ENCODE measurements at places on chromosomes 1 and 21. TPM values are rescaled to one million over a fixed set of nuclear protein-coding genes. Genes with fewer than 3 reads are reported as not detected.

DNA sequence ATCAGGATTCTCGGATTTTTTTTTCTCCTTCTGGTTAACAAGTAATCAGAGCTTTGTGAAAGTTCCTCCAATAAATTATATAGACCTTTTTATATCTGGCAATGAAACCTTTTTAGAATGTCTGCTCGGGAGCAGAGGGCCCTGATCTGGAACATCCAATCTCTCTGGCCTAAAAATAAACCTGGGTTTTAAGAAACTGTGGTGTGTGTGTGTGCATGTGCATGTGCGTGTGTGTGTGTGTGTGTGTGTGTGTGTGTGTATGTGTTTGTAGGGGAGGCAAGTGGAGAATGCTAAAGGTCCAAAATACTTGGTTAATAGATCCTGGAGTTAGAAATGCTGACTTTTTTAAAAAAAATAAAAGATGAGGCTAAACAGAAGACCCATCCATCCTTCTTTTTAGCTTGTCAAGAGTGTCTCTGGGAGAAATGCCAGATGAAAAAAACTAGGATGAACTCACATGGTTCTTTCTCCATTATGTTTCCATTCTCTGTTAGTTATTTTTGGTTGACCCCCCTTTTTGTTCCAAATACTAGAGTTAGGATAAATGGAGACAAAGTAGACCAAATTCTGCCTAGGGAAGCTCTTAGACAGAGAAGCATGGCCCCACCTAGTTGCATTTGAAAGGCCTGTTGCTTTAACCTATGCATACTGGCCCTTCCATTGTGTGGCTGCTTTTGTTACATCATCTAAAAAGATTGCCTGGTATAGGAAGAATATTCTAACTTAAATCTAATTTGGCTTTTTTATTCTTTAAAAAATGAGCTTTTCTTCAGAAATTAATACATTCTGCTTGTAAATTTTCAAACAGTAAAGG, 175.9 kb downstream of the PAPPA2 start:
- no peak for DNase-seq

- no peak for DNase-seq
Observed at GRCh38 chr1:60573121-60573520, 499.6 kb upstream of the C1orf87 start.

DNA sequence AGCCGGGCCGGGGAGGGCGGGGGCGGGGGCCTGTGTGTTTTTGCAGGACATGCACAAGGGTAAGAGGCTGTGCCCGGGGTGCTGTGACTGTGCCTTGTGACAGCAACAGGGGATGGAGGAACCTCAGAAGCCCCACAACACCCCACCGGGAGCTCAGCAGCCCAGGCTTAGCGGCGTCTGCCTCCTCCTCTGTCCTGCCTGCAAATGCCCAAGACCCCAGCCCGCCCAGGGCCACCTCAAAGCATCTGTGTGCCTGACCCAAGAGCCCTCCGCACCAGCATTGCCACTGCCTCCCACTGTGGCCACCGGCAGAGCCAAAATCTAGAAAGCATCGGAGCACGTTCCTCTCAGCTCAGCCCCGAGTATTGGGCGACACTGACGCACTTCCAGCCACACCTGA, 2.7 kb upstream of the ACTRT2 start:
- no peak for DNase-seq

GRCh38 chr1:15089258-15089992, 64.1 kb upstream of the TMEM51 start:
- no peak for DNase-seq

DNA sequence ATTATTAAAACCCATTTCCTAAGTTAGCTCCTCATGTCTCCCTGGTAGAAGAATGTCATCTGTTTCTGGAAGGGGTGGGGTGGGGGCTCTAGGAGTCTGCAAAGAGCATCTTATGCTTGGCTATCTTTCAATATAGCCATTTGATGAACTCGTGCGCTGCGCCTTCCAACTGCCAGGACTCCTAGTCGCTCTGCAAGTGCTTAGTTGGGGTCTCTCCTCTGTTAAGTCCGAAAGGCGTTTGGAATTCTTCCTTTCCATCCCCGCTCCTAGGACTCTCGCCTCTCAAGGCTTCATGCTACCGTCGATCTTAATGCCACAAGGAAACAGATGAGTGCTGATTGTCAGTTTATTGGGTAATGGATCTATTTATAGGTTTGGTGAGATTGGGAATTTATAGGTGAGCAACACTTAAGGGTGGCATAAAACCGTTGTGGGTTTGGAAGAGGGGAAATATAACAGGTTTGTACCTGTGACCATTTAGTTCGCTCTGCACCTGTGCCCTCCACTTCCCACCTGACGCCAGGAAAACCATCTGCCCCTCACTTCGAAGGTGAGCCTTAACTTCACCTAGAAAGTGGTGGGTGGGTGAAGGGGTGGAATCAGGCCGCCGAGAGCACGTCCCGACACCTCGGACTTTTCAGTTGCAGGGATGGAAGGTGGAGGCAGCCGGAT, 1.1 kb downstream of the KCNH1 start:
- DNase-seq = no peak

DNA sequence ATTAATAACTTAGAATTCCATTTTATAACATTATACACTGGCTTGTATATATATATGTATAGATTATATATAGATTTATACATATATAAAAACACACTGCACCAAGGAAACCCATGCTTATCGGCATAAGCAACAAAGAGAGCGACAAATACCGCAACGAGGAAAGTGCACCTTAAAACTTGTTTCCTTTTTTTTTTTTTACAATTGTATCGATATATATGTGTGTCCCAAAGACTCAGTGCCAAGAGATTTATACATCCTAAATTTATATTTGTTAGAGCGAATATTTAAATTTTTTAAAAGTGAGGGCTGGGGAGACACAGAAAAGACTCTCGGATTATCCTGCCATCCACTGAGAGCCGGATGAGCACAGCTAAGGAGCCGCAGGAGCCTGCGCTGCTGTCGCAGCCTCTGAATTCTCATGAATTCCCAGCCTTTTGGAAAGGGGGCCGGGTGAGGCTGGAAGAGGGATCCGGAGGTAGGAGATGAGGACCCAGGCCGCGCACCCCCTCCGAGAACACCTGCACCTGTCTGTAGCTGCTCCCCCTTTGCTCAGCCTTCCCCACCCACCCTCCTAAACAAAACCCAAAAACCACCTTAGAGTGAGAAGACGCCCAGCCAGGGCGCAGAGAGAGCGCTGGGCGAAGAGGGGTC, 5.2 kb downstream of the DMRTA2 start:
- no peak for DNase-seq

- no peak for DNase-seq
Observed at GRCh38 chr1:234503193-234504050, 24.4 kb upstream of the TARBP1 start.

- no peak for DNase-seq
Observed at GRCh38 chr1:204448344-204448964, 36.8 kb upstream of the PPP1R15B start.

DNA sequence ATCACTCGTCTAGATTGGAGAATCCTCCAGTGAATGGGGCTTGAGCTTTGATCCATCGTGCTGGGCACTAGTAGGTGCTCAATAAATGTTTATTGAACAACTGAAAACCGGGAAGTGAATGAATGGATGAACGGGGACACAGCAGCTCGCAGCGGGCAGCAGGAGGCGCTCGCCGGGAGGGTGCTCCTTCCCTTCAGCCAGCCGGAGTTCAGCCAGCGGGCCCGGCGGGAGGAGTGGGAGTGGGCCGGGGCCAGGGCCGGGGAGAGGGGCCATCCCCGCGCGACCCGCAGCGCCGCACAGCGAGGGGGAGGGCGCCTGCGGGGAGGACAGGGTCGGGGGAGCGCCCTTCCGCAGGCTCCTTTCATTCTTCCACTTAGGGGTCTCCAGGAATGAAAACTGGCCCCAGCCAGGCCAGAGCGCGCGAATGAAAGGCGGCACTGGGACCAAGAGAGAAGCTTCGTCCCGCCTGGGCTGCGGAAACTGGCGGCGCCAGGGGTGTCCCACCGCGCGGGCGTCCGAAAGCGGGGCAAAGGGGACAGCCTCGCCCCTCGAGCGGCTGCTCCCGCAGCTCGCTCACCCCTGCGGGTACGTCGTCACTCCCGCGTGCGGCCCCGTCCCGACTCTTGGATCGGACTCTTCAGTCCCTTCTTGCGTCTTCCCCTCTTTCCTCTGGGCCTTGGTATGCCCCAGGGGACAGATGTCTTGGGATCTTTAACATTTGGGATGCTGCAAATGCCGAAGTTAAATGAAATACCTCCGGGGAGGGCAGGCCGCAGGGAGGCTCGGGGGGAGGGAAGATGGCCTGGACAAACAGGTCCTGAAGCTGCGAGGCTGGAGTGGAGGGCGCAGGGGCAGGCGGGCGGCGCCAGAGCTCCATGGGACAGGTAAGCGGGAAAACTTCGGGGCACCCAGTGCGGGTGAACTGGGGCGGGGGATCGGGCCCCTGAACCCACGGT, 3.6 kb upstream of the INAVA start:
- DNase-seq = no peak

DNA sequence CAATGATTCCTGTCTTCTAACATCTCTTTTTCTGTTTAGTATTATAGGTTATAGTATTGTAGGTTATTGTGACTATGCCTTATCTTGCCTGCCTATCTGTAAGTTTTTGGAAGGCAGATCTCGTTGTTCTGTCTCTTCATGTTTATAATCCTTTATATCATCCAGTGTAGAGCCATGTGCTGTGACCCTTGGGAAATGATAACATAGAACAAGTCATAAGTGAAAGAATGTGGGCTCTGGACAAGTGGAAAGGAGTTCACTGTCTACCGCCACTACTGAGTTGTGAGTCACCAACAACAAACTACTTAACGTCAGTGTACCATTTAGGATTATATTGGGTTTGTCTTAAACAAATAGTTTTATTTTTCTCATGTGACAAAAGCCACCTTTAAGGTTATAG, 139.3 kb downstream of the LYPLAL1 start:
- DNase-seq = no peak

DNA sequence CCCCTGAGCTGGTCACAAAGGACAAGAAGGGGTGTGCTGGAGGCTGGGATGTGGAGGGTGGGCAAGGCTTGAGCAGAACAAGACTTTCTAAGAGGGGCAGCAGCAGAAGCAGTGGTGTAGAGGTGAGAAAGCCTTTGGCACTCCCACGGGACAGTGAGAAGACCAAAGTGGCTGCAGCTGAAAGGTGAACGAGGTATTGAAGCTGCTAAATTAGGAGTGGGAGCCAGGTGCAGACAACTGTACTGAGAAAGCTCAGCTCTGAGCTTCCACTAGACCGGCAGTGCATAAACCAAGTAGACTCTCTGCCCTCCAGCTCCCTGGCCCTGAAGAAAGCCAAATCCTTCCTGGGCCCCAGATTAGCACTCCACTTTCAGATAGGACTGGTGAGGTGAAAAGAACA, 93.0 kb downstream of the VWA5B1 start:
- no peak for DNase-seq

DNA sequence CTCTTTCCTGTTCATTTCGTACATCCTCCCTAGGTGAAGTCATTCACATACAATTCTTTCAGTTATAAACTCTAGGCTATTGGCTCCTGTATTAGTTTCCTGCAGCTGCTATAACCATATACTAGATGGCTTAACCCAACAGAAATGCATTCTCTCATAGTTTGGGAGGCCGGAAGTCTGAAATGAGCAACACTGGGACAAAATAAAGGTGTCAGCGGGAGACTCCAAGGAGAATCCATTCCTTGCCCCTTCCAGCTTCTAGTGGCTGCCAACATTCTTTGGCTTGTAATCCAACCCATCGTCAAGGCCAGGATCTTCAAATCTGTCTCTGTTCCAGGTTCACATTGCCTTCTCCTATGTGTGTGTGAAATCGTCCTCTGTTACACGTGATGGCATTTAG, 71.3 kb downstream of the TOR3A start:
- no peak for DNase-seq

- no peak for DNase-seq
Observed at GRCh38 chr1:85816606-85817005, 108.4 kb upstream of the ZNHIT6 start.

DNA sequence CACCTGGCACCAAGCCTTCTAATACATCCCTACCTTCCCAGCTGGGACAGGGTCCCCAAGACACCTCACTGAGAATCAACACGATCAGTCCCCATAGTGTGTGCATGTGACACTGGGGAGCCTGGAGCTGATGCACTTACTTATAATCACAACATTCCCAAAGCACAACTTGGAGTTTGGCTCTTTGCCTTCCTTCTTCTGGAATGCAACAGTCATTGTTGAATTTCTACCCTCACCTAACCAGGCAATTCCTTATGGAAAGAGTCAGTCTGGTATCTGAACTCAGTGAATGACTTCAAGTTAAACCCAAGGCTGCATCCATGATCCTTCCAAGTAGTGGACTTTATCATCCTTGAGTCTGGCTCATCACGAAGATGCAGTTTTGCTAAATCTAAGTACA, 86.1 kb downstream of the DSCAM start:
- no peak for DNase-seq

DNA sequence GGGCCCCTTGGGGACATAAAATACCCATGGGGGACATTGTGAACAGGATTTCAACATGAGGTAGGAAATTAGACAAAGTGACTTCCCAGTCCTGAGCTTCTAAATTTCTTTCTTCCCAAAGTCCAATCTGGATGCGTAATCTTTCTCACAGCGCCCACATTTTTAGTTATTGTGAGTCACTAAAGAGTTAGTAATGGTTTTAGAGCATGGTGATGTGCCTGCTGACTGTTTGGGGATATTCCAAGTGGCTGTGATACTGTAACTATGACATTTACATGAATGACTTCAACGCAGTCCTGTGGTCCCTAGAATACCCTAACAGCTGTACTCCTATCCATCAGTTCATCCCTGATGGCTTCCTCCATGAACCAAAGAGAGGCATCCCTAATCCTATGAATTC, 224.0 kb upstream of the COA6 start:
- no peak for DNase-seq

DNA sequence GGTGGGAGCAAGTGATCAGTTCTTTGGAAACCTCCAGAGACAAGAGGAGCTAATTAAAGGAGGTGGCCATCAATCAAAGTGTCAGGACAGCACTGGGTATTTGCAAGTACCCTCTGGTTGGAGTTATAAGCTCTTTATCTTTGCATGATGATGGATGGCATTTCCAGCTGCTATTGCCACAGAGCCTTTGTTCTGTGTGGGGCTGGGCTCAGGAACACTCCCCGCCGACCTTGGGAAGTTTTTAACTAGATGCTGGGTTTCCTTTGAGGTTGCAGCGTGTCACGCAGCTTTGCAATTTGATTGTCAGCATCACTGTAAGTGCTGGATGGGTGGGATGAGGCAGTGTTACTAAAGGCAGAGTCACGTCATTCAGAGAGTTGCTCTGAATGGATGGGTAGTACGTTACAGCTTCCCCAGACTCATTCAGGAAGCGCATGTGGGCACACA, 68.9 kb downstream of the CNIH3 start:
- DNase-seq = no peak

- no peak for DNase-seq
Observed at GRCh38 chr21:16211339-16212303, 481.8 kb downstream of the USP25 start.

GRCh38 chr1:65059930-65060538, 88.0 kb upstream of the AK4 start:
- no peak for DNase-seq

Gene SCCPDH
- 37.5 TPM for total RNA-seq

Gene COP1
- 17.9 TPM for total RNA-seq

Gene FRRS1
- total RNA-seq = 6.4 TPM

Gene GNAT2
- not detected for total RNA-seq

Gene NBPF10
- 0.75 TPM for total RNA-seq

Gene RAB7B
- total RNA-seq = 2.1 TPM

Gene ABCB10
- total RNA-seq = 13.1 TPM

Gene SLC30A10
- total RNA-seq = 0.15 TPM

Gene C1orf210
- total RNA-seq = not detected

Gene IL19
- not detected for total RNA-seq

Gene WDR47
- total RNA-seq = 13.5 TPM

Gene RAVER2
- total RNA-seq = 22.5 TPM

Measured in heart right ventricle (tissue), 16 donors.